ENCODE measurements at places on chromosomes 11 and 22.

DNA sequence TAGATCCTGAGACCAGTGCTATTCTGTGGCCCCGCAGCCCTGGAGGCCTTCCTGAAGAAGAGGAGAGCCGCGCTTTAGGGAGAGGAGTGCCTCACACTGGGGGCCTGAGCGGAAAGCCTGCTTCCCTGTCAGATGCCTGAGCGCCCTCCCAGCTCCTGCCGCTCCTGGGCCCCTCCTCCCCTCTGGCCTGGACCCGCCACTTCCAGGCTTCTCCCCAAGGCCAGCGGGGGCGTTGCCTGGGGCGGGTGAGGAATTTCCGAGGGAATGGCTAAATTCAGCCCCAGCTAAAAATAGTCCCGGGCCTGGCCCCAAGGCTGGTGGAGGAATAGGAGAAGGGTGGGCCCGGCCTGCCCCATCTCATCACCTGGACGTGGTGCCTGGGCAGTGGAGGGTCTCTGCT lies 15.4 kb downstream of the ARHGEF17 start:
- peak; percentile 86 for DNase-seq

GRCh38 chr22:43520632-43521039 lies 108.8 kb downstream of the MPPED1 start:
- DNase-seq = no peak

GRCh38 chr11:126265811-126266210 lies 2.9 kb downstream of the SRPRA start:
- no peak for DNase-seq

GRCh38 chr11:9776203-9776602 lies 112.3 kb downstream of the SWAP70 start:
- no peak for DNase-seq

- no peak for DNase-seq
Observed at GRCh38 chr11:44957776-44958564, 7.3 kb upstream of the TP53I11 start.

GRCh38 chr11:33976495-33977199 lies 74.9 kb upstream of the CAPRIN1 start:
- no peak for DNase-seq

- DNase-seq = no peak
Observed at GRCh38 chr11:2325719-2326118, 23.9 kb downstream of the TSPAN32 start.

GRCh38 chr22:40782521-40782920 lies 36.6 kb downstream of the SLC25A17 start:
- DNase-seq = no peak

DNA sequence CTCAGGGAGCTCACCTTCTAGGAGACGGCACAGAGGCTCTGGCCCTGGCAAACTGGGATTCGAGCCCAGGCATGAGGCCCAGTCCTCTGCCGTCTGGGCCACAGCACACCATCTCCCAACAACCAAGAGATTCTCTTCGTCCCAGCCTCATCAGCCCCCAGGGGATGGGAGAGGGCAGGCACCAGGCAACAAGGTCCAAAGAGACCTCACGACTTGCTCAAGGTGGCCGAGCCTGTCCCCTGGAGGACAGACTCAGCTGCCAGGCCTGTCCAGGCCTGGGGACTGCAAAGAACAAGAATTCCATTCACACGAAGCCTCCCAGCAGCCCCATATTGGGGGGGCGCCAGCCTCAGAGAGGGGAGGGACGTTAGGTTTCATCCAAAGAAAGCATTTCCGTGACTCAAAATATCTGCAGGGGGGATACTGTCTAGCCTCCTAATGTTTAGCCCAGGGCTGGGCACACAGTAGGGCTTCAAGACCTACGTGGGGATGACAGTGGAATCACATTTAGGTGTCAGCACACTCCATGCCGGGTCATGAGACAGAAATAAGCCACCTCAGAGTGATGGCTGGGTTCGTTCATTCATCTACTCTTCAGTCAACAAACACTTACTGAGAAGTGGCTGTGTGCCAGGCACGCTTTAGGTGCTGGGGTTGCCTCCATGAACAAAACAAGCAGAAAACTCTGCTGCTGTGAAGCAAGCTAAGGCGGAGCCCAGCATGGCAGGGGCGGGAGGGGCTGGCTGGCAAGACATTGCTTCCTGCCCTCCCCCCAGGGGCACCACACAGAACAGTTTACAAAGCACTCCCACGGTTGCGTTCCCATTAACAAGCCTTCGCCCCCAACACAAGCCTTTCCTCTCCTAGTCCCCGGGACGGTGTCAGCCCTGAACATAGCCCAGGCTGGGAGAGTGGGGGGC lies 1.2 kb downstream of the CARNS1 start:
- no peak for DNase-seq

GRCh38 chr11:313787-314553 lies at the start of gene IFITM1:
TSS of gene IFITM1 (plus strand) at chr11:314040. CDS start at chr11:314171, 131 bp downstream.
- peak; percentile 65 for DNase-seq

DNA sequence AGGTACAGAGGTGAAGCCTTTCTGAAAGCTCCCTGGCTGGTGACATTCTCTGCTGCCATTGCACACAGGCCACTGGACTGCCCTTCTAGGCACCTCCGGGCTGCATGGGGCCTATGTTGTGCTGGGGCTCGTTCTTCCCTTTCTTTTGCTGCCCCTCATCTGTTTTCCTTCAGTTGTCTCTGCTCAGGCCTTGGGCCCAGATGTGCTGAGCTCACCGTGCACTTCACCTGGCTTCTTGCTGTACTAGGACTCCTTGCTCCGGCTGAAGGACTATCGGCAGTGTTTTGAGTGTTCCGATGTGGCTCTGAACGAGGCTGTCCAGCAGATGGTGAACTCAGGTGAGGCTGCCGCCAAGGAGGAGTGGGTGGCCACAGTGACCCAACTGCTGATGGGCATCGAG lies 59.4 kb downstream of the CABIN1 start:
- no peak for DNase-seq

DNA sequence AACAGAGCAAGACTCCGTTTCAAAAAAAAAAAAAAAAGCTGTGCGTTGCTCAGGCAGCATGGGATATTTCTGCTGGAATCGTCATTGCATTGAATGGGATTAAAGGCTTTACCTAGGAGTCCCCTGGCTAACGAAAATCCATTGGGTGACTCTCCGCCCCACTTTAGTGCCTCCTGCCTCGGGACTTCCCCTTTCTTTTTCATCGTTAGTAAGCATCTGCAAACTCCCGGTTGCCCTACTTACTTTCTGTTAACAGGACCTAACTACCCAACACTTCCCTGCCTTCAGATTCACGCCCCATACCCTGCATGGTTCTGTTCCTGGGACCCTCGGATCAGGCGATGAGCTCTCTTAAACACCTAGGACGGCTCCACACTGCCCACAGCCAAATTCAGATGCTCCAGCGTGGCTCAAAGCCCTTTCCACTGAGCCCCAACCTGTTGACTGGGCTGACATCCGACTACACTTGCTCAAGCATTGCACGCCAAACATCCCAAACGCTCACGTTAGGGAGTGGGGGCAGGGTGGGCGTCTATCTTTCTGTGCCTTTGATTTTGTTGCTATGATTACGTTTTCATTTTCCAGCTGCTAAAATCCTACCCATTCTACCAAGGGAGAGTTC lies 143.8 kb downstream of the ST3GAL4 start:
- no peak for DNase-seq

GRCh38 chr11:26144291-26144690 lies 187.6 kb upstream of the ANO3 start:
- no peak for DNase-seq

DNA sequence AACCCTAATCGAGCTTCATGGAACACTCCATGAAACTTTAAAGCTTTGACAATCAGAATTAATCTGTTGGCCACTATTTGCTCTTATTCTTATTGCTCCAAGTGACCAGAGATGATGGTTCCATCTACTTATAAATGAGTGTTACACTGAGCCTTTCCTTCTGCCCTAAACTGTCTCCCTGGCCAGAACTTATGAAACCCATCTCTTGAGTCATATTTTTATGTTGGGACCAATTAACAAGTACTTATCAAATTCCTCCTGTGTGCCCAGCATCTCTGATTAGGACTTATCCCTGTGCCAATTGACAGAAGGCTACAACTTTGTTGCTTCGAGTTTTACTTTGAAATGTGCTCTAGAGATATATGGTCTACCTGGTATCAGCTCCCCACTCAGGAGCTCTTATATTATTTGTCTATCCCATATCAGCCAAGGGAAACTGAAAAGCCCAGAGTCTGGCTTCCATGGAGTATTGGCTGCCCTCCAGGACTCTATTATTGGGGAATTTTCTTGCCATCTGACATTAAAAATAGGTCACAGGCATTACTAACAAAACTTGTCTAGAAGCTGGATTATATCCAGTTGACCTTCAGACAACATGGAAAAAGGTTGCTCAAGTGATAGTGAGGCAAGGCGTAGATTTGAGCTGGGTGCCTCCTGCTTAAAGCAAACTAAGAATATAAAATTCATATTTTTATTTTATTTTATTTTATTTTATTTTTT lies 8.8 kb downstream of the KREMEN1 start:
- no peak for DNase-seq

GRCh38 chr11:83088965-83089364 lies 17.3 kb upstream of the RAB30 start:
- no peak for DNase-seq

DNA sequence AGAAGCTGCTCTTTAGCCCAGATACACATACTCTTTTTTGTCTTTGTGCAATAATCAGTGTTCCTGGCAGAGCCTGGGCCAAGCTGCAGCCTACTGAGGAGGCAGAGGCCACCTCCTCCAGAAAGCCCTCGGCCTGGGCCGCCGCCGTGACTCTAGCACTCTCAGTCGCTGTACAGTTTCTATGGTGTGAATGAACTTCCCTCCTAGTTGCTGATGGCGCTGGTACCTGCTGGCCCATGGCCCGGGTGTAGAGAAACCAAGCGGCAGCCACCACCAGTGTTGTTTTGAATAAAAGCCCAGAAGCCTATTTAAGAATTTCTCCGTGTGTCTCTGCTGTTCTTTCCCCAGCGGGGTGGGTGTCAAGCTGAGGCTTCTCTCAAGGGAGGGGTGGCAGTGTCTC lies 118.9 kb downstream of the CACNA1I start:
- DNase-seq = no peak

GRCh38 chr11:69419662-69420395 lies 61.6 kb upstream of the LINC01488 start:
- DNase-seq = no peak

GRCh38 chr22:47781427-47782111 lies 1019.1 kb downstream of the TBC1D22A start:
- DNase-seq = no peak

- DNase-seq = peak; percentile 1
Observed at GRCh38 chr22:39128508-39128907, 24.0 kb downstream of the CBX7 start.

Data from iPS-NIHi11 (cell line).